ENCODE measurements at places on chromosomes 2 and 18.

- no peak for DNase-seq
Observed at GRCh38 chr2:10460366-10460796, 12.3 kb upstream of the ODC1 start.

DNA sequence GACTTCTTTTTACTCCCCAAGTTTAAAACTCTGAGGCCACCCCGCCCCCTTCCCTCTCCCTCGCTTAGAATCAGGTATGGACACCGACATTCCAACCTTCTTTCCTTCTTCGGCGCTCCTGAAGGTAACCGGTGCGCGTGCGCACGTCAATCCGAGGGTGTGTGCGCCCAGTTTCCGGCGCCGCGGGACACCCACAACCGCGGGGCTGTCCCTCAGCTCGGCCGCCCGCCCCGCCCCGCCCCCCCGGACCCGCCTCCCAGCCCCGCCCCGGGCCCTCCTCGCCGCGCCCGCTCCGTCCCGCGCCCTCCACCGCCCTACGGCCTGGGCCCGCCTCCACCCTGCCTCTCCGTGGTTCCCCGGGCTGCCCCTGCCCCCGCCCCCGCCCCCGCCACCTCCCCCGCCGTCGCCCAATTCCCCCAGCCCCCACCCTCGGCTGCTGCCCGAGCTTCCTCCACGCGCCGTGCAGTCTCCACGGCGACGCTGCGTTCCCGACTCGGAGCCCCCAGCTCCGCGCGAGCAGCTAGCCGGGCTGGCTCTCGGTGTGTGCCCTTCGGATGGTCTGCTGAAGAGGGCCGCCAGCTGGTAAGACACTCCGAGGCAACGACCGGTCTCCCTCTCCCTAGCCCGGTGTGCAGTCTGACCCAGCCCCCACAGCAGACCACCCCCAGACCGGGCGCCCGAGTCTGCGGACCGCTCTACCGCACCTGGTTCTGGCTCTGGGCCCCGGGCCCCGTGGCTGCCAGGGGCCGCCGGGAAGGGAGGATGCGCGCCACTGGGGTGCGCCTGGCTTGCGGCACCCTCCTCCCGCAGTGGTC lies 635 bp downstream of the ERICH2 start:
- peak; percentile 69 for DNase-seq

GRCh38 chr18:79169958-79170555 lies 100.9 kb downstream of the ATP9B start:
- no peak for DNase-seq

DNA sequence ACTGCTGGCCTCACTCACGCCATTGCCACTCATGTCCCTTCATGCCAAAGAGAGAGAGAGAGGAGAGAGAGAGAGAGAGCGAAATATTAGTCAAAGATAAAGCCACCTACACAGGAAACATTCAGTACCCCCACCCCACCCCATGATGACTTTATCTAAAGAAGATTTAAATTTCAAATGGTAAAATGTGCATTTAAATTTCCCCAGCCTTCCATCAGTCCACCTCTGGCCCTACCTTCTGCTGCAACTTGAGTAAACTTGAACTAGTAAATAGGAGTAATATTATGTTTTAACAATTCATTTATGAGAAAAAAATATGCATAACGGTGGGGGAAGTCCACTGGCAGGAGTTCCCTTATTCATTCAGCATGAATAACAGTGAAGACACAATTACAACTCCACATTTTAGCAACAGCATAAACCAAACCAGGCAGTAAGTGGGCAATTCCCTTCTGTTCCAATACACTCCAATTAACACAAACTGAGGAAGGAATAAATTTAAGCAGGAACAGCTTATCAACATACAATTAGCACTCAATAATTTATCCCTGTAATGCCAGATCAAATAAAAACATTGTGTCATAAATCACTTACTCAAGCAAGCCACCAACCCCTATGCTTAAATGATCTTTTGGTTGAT lies 264.2 kb downstream of the LNPK start:
- no peak for DNase-seq

- DNase-seq, result peak; percentile 59
Observed at GRCh38 chr2:95389245-95390119, 13.0 kb upstream of the FAHD2A start.

- no peak for DNase-seq
Observed at GRCh38 chr2:37880551-37880950, 44.5 kb upstream of the RMDN2 start.

DNA sequence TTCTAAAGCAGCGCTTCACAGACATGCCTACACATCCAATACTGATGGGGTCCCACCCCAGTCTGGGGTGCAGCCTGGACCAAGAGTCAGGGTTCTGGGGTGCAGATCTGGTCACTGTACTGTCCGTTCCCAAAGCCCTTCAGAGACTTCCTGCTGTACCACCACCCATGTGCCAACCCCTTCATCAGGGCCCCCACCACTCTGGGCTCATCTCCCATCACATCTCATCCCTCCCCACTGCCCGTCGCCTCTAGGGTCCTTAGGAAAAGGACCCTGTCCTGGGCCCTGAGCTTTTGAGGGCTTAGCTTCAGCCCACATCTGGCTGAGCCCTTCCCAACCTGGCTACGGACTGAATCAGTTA lies 37.9 kb upstream of the ID2 start:
- no peak for DNase-seq

GRCh38 chr2:15588329-15588919 lies 3.2 kb upstream of the DDX1 start:
- DNase-seq, result no peak

- DNase-seq, result no peak
Observed at GRCh38 chr2:26172189-26172870, 558 bp upstream of the GAREM2 start.

GRCh38 chr18:31042406-31043181 lies at the start of gene DSC3:
TSS of gene DSC3 (minus strand) at chr18:31042742. CDS start at chr18:31042660, 82 bp downstream.
- no peak for DNase-seq

- no peak for DNase-seq
Observed at GRCh38 chr2:112583497-112584133, 794 bp upstream of the CHCHD5 start.

DNA sequence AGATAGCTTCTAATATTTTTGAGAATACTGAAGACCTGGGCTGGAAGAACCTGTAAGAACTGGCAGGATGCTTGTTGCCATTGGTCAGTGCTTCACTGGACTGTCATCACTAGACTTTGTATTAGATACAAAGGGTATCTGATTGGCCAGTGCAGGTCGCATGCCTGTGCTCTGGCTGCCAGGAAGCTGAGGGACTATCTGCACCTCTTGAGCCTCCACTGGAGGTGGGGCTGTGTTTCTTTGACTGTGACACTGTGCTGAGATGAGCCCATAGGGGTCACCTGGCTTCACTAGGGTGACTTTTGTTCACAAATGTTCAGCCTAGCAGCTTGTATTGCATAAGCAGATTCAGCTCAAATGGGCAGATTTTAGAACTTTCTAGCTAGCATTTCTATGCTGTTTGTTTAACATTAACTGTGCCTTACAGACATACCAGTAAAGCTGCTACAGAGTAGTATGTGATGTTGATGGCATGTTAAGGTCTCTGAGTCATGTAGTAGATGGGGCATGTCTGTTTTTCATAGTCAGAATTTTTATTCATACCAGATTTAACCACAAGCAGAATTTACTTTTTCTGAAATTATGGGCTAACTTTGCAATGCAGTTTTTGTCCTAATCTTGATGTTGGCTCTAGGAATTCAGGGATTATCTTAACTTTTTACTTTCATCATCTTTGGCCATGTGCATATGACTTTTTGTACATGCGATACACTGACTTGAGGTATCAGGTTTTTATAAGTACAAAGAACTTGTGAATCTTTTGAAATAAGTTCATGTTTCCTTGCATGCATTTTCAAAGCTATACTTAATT lies 56.1 kb downstream of the RHBDD1 start:
- DNase-seq, result no peak

GRCh38 chr2:3108710-3109702 lies 268.6 kb downstream of the EIPR1 start:
- DNase-seq, result no peak

- no peak for DNase-seq
Observed at GRCh38 chr2:50607721-50608120, 424.2 kb downstream of the NRXN1 start.

DNA sequence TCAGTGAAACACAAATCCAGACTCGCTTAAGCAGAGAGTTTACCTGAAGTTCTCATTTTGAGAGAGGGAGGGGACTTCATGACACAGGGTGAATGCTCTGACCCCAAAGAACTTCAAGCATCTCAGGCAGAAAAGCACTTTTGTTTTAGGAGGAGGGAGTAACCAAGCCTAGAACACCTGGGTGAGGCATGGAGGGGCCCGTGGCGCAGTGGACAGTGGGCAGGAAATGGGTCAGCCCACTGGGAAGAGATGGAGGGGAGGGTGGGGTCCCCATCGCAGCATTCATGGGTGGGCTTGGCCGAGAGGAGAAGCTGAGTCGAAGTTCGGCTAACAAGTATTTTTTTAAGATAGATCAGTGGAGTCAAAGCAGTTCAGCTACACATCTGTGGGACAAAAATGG lies 67.9 kb downstream of the SH3YL1 start:
- no peak for DNase-seq

- no peak for DNase-seq
Observed at GRCh38 chr2:216698895-216699294, 3.5 kb upstream of the IGFBP5 start.

DNA sequence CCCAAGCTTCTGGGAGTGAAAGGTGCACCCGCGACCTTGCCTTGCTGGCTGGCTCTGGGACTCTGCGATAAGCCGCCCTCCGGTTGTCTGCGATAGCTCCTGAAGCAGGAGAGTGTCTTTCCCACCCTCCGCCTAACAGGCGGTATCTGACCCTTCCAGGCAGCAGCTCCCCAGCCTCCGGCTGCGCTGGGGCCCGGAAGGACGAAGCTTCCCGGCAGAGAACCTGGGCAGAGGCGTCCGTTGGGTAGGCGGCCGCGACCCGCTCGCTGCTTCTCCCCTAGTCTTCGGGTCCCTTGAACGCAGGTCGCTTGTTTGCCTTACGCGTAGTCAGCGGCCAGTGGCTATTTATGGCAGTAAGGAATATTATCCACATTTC lies 446 bp upstream of the RHBDD1 start:
- DNase-seq, result no peak

- DNase-seq, result no peak
Observed at GRCh38 chr2:27754831-27755230, 16.7 kb upstream of the MRPL33 start.

DNA sequence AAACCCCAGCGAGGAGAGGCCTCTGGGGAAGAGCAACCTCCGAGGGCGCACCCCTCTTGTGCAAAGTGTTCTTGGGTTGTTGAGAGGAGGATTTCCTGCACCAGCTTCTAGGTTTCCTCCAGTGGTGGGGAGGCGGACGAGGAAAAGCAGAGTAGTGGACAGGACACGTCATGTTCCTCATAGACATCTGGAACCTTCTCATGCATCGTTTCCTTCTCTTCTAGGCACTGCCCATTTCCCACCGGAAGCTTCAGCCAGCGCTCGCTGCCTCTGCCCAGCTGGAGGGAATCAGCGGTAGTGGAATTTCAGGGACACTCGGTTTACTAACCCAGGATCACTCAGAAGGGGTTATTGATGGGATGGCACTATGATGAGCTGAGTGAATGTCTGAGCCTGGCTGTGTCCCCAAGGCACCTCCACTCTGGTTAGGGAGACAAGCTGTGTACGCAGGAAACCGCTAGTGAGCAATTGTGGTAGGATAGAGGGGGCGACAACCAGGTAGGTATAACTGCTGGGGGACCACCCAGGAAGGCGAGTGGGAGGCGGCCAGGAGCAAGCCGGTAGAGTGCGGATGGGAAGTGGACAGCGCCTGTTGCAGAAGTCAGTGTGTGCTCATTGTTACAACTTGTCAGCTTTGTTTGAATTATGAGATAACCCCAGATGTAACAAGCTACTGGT lies 960 bp upstream of the APOB start:
- no peak for DNase-seq

GRCh38 chr2:1758171-1758570 lies 13.9 kb upstream of the PXDN start:
- DNase-seq, result no peak

DNA sequence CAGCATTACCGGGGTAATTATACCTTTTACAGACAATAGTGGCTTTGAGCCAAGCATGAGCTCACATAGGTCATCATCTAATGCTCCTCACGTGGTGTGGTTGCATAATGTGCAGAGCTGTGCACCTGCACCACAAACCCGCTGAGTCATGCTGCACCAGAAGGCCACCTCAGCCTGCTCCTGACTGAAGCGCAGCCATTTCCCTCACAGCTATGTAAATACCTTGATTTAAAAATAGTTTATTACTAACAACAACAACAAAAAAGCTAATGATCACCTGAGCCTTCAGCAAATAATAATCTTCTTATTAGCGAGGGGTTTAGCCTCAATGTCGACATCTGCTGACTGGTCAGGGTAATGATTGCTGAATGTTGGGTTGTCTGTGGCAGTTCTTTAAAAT lies 238.8 kb downstream of the MBD5 start:
- no peak for DNase-seq

- DNase-seq, result no peak
Observed at GRCh38 chr18:75111760-75112159, 97.2 kb downstream of the PTGR3 start.

DNA sequence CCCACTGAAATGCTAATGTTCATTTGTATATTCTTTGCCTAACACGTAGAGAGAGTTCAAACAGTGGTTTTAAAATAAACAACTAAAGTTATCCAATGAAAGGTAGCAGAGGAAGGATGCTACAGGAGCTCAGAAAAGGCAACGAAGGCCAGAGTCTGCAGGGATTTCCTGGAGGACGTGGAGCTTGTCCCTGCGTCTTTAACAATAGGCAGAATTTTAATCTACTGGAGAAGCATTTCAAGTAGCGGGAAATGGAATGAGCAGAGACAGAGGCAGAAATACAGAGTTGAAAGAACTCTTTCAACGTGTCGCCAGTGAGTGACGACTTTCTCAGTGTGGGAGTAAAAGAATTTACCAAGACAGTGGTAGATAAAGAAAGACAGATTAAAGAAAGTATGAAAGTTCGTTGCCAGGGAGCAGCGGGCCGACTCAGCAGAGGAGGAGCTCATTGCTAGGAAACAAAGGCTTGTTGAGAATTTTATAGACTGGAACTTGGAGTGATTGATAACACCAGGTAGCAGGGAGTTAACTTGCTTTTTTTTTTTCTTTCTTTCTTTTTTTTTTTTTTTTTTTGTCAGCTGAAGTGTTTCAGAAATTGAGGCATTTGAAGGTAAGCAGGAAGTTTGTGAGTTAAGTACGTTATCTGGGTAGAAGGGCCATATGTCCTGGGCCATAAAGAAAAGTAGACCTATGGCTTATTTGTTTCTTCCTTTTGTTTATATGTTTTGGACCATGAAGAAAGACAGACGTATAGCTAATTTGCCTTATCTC lies 625 bp upstream of the NBAS start:
- peak; percentile 22 for DNase-seq

DNA sequence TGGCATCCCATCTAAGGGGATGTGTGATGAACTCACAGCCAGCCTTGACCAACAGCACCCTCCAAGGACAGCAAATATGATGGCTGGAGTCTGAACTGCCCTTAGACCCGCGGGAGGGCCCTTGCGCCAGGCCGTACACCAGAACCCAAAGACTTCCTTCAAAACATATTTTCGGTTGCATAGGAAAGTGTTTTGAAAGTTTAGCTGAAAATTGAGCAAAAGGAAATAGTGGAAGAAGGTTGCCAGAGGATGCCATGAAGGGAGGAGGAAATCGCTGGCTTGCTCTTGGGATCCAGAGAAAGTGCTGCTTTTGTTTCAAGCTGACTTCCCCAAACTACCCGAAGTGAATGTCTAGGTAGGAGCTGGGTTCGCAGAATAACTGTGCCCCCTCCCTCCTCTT lies 61.3 kb downstream of the IL1R2 start:
- no peak for DNase-seq

- DNase-seq, result no peak
Observed at GRCh38 chr2:106876699-106877098, 9.3 kb downstream of the ST6GAL2 start.

- no peak for DNase-seq
Observed at GRCh38 chr2:43238813-43239212, 12.4 kb upstream of the ZFP36L2 start.

Data from stimulated activated CD4-positive, alpha-beta T cell treated with anti-CD3 and anti-CD28 coated beads, TNF-alpha, amount 100 ng/mL, for 24 hours (primary cell).